Hepatocyte (in vitro differentiated cells): ENCODE measurements at places on chromosomes 3 and 15.

DNA sequence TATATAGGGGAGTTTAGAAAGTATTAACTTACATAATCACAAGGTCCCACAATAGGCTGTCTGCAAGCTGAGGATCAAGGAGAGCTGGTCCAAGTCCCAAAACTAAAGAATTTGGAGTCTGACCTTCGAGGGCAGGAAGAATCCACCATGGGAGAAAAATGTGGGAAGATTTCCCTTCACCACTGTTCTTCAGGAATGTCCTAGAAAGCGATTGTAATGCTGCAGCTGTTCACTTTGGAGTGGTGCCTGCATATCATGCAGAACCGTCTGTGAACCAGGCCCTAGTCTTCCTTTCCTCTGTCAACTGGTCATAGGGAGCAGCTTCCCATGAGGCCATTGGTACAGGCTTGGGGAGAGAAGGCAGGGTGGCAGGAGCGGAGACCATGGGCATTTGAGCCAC, 497.9 kb upstream of the ARPP21 start:
- no peak for DNase-seq

DNA sequence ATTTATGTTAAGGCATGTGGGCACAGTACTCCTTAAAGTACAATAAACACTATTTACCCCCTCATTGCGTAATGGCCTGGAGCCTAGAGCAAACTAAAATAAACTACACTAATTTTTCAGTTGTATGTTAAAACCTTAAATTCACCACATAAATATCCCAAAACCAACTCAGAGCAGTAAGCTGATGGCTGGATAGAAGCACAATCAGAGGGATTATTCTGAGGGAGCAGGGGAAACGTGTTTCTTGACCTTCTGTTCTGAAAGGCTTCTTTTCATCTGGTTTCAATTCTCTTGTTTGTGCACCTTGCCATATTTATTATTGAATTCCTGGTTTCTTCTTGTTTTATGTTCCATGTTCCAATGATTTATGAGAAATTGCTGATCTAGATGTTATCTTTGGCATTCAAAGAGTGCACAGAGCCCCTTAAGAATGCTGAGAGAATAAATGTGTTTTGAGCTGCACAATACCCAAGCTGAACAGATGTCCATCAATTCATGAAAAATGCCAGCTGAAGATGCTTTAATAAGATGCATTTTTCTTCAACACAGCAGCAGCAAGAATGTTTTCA, 29.6 kb downstream of the RPL22L1 start:
- DNase-seq: no peak

DNA sequence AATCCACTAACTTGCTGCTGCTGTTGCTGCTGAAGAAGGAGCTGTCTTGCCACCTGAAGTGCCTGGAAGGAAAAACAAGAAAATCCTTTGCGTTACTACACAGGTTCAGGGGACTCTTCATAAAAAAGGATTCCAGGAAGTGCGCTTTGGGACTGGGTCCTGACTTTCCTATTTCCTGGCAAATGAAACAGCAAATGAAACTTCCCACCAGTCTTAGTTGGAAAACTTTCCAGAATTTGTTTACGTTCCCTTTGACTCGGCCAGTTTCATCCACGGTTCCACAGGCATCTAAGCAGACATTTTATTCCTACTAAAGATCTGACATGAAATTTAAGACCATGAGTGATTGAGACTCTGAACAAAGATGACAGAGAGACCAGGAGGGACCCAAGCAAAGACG, 471.0 kb downstream of the FOXP1 start:
- no peak for DNase-seq

DNA sequence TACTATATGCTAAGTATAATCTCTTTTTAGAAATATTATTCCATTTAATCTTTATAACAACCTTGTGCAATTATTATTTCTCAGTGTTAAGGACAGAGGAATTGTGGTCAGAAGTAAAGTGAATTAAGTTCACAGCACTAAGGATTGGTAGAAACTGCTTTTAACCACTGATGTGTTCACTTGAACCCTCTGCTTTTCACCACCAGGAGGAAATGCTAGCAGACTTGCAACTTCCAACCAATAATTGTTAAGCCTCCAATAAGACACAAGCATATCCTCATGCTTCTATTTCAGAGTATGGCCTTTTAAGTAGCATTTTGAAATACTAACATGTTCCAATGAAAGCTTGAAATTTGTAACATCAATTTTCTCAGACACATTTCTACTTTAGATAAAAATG, 527.4 kb downstream of the SI start:
- DNase-seq: no peak

GRCh38 chr15:93028632-93029213, 60.3 kb downstream of the RGMA start:
- DNase-seq: peak; percentile 44

- DNase-seq: no peak
Observed at GRCh38 chr15:67784090-67784781, 41.1 kb upstream of the SKOR1 start.

DNA sequence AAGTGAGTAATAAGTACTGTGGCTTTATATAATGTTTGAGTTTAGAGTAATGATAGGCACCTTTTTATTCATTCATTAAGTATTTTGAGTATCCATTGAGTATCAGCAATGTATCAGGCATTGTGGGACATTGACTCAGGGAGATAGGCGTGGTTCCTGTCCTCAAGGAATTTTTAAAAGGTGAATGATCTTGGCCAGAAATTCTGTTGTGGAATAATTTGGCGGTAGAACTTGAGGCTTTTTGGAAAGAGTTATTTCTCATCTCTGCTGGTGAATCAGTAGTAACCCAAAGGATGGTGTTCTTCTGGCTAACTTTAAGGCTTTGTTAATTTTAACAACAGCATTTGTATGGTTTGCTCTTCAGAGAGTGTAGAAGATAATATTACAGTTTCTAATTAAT, 2.0 kb downstream of the RAB7A start:
- DNase-seq: no peak

DNA sequence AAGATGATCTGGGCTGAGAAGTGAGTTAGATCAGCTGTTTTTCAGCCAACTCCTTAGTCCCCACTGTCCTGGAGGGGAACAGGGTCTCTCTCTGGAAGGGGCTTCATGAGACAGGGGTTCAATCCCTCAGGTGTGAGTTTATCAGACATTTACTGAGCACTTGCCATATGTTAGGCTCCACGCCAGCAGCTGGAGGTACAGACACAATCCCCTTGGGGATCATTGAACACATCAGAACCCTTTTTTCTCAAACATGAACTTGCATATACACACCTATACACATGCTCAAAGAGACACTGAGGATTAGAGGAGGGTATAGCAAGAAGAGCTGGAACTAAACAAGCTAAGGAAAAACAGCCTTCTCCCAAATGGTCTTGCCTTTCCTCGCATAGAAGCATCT, 5.5 kb upstream of the BMF start:
- DNase-seq: no peak

GRCh38 chr15:40691737-40692136, 3.2 kb upstream of the RAD51 start:
- no peak for DNase-seq
